ENCODE measurements at places on chromosomes 3 and 15.

GRCh38 chr3:54630101-54630623, 297.7 kb downstream of the LRTM1 start:
- DNase-seq: no peak

- peak; percentile 4 for DNase-seq
Observed at GRCh38 chr3:27454914-27455313, 29.3 kb downstream of the SLC4A7 start.

GRCh38 chr3:41498847-41499246, 299.5 kb downstream of the CTNNB1 start:
- DNase-seq: no peak

DNA sequence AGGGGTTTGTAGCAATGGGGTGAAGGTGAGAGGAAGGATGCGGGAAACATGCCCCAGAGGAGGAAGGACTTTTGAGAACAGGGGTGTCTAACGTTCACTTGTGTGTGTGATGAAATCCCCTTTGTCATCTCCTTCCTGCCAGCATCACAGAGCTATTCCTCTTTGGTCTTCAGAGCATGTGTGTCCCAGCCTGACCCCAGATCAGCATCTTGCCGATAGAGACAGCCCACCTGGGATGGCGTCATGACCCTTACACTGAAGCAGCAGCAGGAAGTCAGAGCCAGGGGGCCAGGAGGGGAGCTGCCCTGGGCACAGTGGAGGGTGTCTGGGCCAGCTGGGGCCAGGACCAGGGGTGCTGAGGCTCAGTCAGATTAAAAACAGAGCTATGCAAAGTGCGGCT, 29.9 kb upstream of the GRIP2 start:
- peak; percentile 87 for DNase-seq

GRCh38 chr3:185137821-185138220, 15.0 kb downstream of the C3orf70 start:
- DNase-seq: no peak

DNA sequence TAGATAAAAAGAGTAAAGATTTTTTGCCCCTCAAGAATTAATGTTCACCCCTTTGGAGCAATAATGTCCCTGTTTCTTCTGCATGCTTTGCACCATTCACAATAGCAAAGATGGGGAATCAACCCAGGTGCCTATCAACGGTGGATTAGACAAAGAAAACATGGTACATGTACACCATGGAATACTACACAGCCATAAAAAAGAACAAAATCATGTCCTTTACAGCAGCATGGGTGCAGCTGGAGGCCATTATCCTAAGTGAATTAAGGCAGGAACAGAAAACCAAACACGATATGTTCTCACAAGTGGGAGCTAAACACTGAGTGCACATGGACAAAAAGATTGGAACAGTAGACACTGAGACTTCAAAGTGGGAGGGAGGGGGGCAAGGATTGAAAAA, 35.2 kb downstream of the AAGAB start:
- no peak for DNase-seq

DNA sequence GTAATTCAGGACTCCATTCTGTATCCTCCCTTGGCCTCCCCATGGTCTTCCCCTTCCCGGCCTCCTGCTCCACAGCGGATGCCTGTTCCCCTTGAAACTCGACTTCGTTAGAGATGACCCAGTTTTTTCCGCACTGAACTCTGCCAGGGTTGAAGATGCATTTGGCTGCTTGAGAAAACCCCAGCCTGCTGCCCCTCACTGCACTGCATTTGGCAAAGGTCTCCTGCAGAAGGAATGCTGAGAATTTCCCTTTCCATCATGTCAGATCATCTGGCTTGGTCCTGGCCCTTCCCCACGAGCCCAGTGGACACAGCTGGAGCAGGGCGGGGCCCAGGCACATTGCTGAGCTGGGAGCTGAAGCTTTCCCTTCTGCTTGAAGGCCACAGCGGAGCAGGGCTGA, 37.6 kb upstream of the RGMA start:
- no peak for DNase-seq

GRCh38 chr3:100395679-100396431, 5.0 kb downstream of the TOMM70 start:
- DNase-seq: no peak

- peak; percentile 23 for DNase-seq
Observed at GRCh38 chr15:43483297-43484128, 9.4 kb downstream of the TP53BP1 start.
